ENCODE measurements at places on chromosomes 1 and 21. TPM values are rescaled to one million over a fixed set of nuclear protein-coding genes. Genes with fewer than 3 reads are reported as not detected.

DNA sequence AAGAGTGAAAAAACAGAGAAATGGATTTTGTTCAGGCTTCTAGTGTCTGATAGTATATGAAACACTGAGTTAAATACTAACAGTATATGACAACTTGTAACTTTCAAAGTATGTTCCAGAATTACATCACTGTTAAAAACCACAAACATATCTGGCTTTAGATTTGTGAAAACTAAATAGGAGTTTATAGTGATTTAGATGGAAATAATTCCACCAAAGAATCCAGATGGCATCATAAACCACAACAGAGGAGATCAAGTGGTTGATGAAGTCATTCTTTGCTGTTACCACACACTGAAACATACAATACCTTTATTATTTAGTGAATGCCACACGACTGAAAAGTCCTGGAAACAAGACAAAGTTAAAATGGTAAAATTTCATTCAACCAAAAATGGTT lies 37.2 kb downstream of the ALG14 start:
- DNase-seq, result no peak

- no peak for DNase-seq
Measured at GRCh38 chr1:89457046-89457445, 67.6 kb upstream of the LRRC8B start.

- DNase-seq, result no peak
Measured at GRCh38 chr1:27307874-27308598, 13.9 kb upstream of the TMEM222 start.

GRCh38 chr1:23444104-23444533 lies 19.6 kb upstream of the TCEA3 start:
- DNase-seq, result peak; percentile 55

- DNase-seq, result no peak
Measured at GRCh38 chr1:171988243-171988885, 147.1 kb downstream of the DNM3 start.

DNA sequence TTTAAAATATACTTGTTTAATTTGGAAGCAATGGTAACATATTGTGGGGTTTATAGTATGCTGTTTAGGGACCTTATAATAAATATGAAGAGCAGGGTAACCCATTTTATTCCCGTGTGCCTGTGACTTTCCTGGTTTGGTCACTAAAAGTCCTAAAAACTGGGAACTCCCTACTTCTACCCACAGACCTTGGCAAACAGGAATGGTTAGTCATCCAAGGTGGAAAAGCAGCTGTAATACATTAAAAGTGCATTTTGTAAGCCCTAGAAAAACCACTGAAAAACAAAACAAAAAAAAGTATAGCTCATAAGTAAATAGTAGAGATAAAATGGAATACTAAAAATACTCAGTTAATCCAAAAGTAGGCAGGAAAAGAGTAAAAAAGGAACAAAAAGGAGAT lies 538.9 kb downstream of the LMO4 start:
- DNase-seq, result no peak

DNA sequence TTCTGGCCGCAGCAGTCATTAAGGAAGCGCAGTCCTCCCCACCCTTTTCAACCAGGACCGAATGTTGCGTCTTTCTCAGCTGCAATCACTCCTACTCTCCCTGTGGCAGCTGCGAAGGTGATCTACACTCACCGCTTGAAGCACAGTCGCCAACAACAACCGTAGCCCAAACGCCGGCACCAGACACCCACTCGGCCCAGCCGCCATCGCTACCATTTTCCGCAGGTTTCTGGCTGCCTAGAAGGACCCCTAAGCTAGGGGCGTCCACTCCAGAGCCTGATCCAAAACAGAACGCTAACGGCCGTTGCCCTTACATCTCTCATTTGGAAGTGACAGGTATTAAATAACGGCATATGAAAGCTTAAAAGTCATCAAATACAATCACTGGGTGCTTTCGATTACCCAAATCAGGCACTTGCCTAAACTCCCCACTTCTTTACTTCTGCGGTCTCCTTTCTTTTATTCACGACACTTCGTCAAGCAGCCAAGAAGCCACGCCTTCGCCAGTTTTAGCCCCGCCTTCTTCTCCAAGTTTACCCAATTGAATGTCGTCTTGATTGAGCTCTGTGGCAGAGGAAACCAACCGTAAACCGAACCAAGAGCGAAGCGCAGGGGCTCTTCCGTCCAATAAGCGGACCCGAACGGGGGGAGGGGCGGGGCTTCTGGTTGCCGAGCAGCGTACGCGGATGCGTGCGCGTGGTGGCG lies at the start of gene SELENOF:
TSS of gene SELENOF (minus strand) at position 231 of the 705 bp plus-strand sequence. CDS start at position 216, 15 bp downstream.
- peak; percentile 100 for DNase-seq

The EPS8L3 gene
- total RNA-seq, result 539 TPM

The RNU1-4 gene
- total RNA-seq, result 6,222 TPM

The HLX gene
- total RNA-seq, result 6.2 TPM

The MAPKAPK2 gene
- total RNA-seq, result 68.4 TPM

The SIM2 gene
- total RNA-seq, result not detected

The RHBG gene
- total RNA-seq, result not detected

The SH2D5 gene
- not detected for total RNA-seq

All from mucosa of descending colon (tissue), 3 donors.